Suppressor macrophage (primary cell): ENCODE measurements at places on chromosomes 1 and 21.

DNA sequence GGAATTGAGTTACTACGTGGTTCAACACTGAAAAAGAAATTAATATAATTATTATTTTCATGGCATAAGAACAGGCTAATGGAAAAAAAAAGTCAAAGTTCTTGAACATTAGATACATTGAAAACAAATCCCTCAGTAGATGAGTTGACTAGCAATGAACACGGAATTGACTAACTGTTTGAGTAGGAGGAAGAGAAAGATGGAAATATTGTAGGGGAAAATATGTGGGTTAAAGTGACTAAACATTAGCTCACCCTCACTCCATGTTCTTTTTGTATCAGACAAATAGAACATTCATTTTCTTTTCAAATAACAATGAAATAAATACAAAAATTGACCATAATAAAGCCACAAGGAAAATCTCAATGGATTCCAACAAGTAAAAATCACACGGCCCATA lies 84.3 kb downstream of the KCNK2 start:
- no peak for DNase-seq

- peak; percentile 94 for DNase-seq
Measured at GRCh38 chr1:12173631-12174121, 6.9 kb downstream of the TNFRSF1B start.

DNA sequence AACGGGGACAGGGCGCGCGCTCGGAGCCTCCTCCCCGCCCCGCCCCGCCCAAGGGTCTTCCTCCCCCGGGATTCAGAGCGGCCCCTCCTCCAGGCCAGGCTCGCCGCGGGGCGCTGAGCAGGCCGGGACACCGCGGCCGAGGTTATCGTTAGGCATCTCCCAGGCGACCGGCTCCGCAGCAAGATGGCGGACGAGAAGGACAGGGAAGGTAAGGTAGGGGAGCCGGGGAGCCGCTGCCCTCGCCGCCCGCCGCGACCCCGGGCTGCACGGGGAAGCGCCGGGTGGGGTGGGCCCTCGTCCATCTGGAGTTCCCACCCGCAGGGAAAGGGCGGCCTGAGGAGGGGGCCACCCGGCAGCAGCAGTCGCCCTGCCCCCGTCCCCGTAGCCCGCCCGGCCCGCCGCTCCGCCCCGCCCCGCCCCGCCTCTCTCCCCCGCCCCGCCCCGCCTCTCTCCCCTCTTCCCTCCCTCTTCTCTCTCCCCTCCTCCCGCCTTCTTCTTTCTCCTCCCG lies 105.9 kb upstream of the HNRNPU start:
- peak; percentile 83 for DNase-seq

GRCh38 chr21:38843806-38844503 lies 38.2 kb downstream of the ETS2 start:
- DNase-seq = peak; percentile 27

GRCh38 chr1:225662155-225662554 lies 9.2 kb upstream of the ENAH start:
- no peak for DNase-seq

DNA sequence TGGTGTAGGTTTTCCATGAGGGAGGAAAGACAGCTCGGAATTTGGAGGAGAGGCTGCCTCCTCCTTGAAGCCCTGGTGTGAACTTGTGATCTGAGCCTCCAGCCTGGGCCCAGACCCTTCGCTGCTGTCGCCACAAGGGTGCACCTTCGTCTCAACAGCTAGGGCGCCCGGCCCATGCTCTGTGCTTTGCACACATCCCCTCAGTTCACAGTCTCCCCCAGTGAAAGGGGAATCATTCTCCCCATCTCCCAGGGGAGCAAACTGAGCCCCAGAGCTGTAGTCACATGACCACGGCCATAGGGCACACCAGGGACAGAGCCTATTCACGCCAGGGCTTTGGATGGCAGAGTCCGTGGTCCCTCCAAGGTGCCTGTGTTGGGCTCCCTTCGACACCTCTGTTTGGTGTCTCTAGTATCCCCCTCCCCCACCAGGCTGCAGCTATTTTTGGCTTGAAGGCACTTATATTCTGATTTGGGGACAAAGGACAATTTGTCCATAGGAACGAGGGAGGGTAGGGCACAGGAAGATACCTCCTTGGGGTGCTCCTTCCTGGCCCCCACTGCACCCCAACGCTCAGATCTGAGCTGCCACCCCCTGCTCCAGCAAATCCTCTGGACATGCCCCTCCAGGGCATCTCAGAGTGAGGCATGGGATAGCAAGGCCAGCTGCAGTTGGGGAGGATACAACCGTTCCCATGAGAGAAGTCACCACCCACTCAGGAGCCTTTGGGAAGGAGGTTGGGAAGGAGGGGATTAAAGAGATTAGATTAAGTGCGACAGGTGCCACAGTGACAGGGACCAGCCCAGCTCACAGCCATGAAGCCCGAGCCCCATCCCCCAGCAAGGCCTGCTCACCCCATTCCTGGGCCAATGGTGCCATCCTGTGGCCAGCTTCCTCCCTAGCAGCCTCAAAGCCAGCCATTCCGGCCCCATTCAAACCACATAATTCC lies 15.7 kb downstream of the MATN1 start:
- peak; percentile 72 for DNase-seq

GRCh38 chr1:41482001-41482765 lies 2.3 kb downstream of the EDN2 start:
- DNase-seq = no peak

- DNase-seq = no peak
Measured at GRCh38 chr1:165925498-165926079, 98.2 kb downstream of the UCK2 start.

DNA sequence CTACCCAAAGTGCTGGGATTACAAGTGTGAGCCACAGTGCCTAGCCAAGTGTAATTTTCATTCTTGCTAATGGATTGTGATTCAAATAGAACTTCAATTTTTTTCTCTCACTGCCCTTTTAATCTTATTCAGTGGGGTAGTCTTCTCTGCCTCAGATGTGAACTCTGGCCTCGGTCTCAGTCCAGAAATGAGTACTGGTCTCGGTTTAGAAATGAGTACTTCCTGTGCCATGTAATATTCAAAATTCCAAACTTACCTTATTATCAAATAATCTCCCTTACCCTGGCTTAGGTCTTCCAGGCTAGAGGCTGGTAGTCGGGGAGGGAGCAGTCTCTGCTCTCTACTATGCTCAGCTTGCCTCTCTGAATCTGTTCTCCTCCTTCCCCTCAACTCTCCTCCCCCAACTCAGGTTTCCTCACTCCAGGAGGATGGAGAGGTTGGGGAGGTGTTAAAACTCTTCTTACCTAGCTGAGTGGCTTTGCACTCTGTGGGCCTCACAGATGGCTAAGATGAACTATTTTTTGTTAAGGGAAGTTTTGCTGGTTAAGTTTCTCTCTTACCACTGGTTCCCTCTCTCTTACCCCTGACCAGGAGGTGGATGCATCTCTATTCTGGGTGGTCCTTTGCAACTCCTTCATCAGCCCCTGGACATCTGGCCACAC lies 4.8 kb upstream of the SLAMF9 start:
- no peak for DNase-seq

DNA sequence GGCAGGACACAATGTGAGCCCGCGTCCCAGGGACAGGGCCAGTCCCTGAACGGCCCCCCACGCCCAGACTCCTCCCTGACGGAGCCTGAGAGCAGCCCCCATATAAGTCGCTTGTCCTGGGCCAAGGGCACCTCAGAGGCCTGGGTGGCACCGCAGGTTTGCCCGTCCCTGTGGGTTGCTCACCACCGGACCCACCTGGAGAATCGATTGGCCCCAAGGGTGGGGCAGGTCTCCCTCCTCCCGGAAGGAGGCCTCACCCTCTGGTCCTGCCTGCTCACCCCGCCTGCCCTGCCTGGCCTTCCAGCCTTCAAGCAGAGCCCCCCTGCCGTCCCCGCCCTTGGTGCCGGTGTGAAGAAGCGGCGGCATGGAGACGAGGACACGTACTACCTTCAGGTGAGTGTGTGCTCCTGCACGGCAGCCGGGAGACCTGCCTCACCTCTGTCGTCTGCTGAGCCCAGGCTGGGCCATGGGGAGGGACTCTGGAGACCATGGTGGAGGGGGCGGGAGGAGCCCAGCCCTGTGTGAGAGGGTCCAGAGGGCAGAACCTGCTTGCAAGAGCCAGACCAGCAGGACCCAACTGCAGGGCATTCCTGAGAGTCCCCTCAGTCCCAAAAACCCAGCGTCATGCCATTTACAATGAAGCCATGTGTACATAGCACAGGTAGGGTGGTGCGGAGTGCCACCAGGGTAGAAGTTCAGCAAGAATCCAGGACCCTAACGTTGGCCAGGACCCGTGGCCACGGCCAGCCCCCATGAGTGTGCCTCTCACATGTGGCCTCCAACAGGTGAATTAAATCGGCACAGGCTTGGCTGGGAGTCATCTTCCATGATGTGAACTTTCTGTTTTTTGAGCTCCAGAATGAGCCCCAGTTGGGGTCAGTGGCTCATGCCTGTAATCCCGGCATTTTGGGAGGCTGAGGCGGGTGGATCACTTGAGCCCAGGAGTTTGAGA lies 24.1 kb upstream of the CCDC27 start:
- DNase-seq = no peak

DNA sequence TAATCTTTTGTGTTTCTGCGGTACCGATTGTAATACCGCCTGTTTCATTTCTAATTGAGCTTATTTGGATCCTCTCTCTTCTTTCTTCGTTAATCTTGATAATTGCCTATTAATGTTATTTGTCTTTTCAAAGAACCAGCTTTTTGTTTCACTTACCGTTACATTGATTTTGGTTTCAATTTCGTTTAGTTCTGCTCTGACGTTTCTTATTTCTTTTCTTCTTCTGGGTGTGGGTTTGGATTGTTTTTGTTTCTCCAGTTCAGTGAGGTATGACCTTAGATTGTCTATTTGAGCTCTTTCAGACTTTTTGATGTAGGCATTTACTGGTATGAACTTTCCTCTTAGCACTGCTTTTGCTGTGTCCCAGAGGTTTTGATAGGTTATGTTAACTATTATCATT lies 9.4 kb downstream of the OR2M2 start:
- no peak for DNase-seq
